ENCODE measurements at places on chromosomes 13 and 19.

GRCh38 chr13:32036757-32037156, 5.2 kb downstream of the FRY start:
- DNase-seq = no peak

- DNase-seq = no peak
Measured at GRCh38 chr19:32010071-32010470, 335.3 kb upstream of the ZNF507 start.

DNA sequence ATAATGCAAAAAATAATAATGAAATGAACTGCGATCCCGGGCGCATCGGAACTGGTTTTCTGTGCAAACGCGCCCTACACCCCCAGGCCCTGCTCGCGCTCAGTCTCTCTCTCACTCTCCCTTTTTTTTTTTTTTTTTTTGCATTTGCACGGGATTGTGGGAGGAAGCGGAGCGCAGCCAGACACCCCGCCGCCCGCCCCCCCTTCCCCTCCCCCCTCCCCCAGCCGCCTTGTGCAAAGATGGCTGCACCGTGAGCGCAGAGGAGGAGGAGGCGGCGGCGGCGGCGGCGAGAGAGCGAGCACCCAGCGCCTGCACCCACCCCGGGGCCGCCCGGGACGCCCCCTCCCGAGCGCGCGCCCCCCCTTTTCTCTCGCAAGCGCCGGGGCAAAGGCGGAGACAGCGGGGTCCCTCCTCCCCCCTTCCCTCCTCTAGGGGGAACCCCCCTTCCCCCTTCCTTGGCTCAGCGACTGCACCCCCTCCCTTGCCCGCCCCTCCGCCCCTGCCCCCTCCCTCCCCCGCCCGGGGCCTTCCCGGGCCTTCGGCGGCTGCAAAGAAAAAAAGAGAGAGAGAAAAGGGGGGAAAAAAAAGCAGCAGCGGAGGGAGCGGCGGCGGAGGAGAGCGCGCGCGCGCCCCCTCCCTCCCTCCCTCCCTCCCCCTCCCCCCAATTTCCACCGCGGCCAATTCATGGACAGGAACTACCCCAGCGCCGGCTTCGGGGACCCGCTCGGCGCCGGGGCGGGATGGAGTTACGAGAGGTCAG, at the start of gene PRR12:
PRR12 (plus strand) TSS at position 212 of the 760 bp plus-strand sequence; CDS start at position 685, 473 bp downstream.
- peak; percentile 91 for DNase-seq

DNA sequence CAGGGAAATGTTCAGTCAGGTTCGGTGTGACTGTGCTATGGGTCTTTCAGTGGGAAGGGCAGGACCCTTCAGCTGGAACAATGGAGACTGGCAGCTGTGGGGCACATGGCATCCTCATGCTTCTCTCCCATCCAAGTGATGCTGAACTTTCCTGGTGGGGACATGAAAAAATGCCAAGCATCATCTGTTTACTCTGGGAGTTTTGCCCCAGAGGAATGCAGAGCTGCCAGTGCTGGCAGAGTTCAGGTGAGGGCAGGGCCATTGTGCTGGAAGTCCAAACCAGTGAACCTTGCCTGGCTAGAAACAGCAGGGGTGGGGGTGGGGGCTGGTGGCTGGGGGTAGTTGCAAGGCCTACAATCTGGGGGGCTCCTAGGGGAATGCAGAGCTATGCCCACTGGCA, 1320.6 kb downstream of the PCDH9 start:
- no peak for DNase-seq

DNA sequence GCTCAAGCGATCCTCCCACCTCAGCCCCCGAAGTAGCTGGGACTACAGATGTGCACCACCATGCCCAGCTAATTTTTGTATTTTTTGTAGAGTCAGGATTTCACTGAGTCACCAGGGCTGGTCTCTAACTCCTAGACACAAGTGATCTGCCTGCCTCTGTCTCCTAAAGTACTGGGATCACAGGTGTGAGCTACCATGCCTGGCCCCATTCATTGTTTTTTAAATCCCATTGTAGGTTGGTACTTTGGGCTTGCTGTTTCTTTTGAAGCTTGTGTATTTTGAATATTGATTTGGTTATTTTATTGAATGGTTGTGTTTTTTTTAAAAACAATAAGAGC, 26.7 kb downstream of the ZMYM2 start:
- DNase-seq = no peak

DNA sequence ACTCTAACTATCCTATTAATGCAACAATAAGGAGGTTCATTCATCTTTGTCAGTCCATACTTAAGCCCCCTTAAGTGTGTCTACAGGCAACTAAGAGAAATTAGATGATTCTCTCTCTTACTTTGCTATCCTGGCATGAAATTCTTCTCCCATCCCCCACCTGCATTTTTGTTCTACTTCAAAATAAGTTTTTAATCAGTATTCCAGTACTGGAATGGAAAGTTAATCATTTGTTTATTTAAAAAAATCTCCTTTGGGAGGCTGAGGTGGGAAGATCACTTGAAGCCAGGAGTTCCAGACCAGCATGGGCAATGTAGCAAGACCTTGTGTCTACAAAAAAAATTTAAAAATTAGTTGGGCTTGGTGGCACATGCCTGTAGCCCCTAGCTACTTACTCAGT, 222.1 kb downstream of the MZT1 start:
- DNase-seq = no peak

DNA sequence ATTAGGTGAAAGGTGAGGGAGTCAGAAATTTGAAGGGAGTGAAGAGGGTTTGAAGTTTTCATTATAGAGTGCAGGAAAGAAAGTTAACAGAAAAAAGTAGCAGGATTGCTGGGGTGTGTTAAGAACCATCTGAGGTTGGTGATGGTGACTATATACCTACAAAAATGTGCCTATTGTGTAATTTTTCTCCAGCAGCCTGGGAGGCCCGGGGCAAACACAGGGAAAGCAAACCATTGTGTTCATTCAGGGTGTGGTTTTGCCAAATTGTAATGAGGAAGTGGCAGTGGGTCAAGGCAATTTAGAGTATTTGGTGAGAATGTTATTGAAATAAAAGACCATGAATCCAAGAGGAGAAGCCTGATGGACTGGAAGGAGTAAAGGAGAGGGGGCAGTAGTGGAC, 8.2 kb upstream of the SUCLA2 start:
- DNase-seq = no peak

- DNase-seq = no peak
Measured at GRCh38 chr13:95386370-95386769, 85.1 kb upstream of the ABCC4 start.

GRCh38 chr13:64591971-64592370, 2638.2 kb downstream of the PCDH9 start:
- no peak for DNase-seq

DNA sequence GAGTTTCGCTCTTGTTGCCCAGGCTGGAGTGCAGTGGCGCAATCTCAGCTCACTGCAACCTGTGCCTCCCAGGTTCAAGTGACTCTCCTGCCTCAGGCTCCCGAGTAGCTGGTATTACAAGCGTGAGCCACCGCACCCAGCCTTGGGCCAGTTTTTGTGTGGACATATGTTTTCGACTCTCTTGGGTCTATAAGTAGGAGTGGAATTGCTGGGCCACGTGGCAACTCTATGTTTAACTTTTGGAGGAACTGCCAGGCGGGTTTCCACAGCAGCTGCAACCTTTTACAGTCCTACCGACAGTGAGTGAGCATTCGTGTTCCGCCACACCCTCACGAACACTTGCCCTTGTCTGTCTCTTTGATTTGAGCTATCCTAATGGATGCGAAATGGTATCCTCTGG, 44.9 kb downstream of the BICRA start:
- no peak for DNase-seq

DNA sequence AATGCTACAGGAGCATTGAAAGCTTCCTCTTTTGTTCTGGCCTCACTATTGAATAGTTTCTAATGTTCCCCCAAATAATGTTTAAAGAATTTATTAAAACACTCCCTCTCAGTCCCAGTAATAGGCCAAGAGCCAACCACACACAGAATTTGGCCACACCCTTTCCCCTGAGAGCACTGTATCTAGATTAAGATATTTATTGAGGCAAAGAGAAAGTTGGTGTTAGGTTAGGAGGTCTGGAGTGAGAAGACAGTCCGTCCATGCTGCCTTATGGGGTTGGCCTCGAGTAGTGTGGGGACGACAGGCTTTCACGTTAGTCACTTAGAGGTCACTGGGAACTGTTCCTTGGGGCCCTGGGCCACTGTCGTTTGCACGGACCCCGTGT, 122.9 kb upstream of the RNF113B start:
- DNase-seq = no peak

- DNase-seq = no peak
Measured at GRCh38 chr13:108960006-108960405, 330.6 kb downstream of the MYO16 start.

GRCh38 chr19:15372470-15372869, 7.1 kb downstream of the AKAP8 start:
- no peak for DNase-seq

- no peak for DNase-seq
Measured at GRCh38 chr13:73198991-73199411, 140.2 kb downstream of the KLF5 start.

GRCh38 chr13:111161601-111162600, 46.8 kb downstream of the ARHGEF7 start:
- no peak for DNase-seq

- peak; percentile 100 for DNase-seq
Measured at GRCh38 chr19:16572332-16573211, at the start of gene SLC35E1. SLC35E1 (minus strand) TSS chr19:16572415; CDS start chr19:16572364, 51 bp downstream.

GRCh38 chr13:74036373-74036772, 97.8 kb downstream of the KLF12 start:
- DNase-seq = no peak

- DNase-seq = no peak
Measured at GRCh38 chr13:62130062-62130970, 714.7 kb upstream of the PCDH20 start.

DNA sequence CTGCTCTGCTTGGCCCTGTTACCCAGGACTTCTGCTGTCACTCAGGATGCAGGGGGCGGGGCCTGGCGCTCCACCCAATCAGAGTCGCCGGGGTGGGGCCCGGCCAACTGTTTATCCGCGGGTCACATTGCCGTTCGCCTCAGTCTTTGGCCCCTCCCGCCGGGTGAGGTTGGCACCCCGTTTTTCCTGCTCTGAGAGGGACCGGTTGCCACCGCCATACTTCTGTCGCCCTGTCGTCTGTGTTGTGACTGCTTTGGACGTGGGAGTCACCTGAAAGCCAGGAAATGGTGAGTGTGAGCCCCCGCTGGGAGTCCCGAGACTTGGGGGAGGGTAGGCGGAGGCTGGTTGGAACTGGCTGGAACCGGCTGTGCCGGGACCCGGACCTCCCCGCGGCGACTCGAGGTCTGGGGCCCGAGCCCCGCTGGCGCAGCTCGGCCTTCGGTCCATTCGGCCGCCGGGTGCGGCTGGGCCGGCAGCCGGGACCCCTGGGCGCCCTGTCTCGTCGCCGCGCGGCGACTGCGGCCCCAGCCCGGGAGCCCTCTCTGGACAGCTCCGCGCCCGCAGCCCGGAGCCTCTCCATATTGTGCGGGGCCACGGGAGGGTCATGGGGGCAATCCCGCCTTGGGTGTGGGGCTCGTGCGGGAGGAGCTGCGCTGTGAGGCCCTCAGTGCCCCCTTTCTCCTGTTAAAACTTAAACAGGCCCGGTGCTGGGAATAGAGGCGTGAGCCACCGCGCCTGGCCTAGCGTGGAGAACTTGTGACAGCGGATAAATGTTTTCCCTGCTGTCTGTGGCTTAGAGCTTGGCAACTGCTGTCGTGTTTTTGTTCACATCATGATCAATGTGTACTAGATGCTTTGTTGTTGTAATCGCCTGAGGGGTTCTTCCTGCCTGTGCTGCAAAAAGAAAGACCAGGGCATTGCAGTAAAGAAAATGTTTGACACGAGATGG, at the start of gene ZNF844:
ZNF844 (plus strand) TSS at position 142 of the 949 bp plus-strand sequence; CDS start at position 285, 143 bp downstream.
- DNase-seq = peak; percentile 96

DNA sequence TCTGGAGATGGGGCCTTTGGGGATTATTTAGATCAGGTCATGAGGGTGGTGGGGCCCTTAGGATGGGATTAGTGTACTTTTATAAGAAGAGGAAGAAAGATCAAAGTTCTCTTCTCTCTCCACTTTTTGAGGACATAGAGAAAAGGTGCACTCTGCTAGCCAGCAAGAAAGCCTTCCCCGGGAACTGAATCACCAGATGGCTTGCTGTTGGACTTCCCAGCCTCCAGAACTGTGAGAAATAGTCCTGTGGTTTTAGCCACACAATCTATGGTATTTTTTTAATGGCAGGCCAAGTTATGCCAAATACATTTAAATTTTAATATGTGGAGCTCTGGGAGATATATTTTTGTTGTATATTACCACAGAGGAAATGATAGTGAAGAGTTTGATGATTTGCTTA, 385.8 kb downstream of the KLF12 start:
- DNase-seq = no peak

GRCh38 chr13:113809934-113810333, 50.9 kb downstream of the TMEM255B start:
- DNase-seq = no peak

- DNase-seq = peak; percentile 5
Measured at GRCh38 chr13:91904005-91904404, 505.6 kb downstream of the GPC5 start.

DNA sequence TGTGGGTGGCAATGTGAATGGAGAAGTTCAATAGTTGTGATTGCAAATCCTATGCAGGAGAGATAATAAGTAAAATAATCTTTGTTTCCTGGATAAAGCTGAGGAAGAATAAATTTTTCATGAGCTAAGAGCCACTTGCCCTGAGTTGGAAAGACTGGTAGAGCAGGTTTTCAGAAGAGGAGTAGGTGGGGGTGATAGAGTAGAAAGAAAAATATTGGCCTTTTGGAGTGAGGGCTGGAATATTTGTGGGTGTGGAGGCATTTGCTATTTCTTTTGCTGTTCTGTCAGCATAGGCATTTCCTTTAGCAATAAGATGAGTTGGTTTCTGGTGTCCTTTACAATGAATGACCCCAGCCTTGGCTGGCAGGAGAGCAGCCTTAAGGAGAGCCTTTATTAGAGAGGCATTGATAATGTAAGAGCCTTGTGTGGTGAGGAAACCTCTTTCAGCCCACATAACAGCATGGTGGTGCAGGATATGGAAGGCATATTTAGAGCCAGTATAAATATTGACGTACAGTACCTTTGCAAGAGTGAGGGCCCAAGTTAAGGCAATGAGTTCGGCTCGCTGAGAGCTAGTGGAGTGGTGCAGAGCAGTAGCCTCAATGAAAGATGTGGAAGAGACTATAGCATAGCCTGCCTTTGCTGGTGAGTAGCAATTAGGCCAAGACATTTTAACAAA, 11.6 kb upstream of the ZNF431 start:
- no peak for DNase-seq

GRCh38 chr13:94254737-94255136, 224.7 kb downstream of the DCT start:
- DNase-seq = no peak

GRCh38 chr19:13461536-13461935, 44.7 kb downstream of the CACNA1A start:
- no peak for DNase-seq

DNA sequence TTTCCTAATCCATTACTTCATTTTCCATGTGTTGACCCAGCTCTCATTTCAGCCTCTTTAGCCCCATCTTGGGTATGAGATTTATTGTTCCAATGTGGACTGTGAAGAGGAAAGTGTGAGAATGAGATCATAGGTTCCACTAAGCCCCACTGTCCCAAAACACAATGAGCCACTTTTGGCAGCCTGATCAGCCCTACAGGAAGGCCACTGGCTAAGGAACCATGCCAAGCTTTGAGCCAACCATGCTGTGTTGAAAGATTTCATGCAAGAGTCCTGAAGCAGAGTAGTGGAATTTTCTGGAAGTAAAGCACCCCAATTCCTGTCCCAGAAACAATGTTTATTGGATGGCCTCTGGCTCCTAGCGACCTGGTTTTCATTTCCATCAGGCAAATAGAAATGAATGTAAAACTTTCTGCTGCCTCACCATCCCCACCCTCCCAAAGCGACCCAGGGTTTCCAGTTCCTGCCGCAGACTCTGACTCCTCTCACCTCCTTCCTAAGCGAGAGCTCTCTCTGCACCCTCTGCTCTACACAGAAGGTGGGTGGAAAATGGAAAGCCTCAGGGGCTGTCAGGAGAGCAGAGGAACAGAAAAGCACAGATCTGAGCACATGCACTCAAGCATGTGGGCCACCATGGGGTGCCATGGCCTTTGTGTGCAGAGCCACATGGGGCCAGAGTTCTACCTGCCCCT, 73.1 kb downstream of the KCTD12 start:
- DNase-seq = no peak

Data from GM13977 (cell line).